ENCODE measurements at places on chromosomes 4 and X.

GRCh38 chr4:15836362-15836761, 58.2 kb downstream of the CD38 start:
- no peak for DNase-seq

GRCh38 chr4:67366311-67366861, 178.9 kb downstream of the CENPC start:
- DNase-seq, result no peak

DNA sequence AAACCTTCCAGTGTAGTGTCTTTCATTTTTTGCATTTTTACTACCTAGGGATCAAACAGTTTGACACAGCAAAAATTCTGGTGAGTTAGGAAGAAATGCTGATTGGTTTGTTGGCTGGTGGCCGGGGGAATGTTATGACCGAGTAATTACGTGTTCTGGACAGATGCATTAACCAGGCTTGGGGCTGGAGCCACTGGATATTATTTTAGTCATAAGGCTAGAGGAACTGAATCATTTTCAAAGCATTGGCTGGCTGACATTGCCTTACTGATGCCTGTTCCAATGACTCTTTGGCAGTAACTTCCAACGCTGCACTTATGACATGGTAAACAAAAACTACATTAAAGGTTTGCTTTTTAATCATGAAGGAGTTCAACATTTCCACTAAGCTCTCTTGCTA, 84.6 kb downstream of the FBXO8 start:
- peak; percentile 50 for DNase-seq

- no peak for DNase-seq
Measured at GRCh38 chr4:106659371-106659770, 290.8 kb upstream of the GIMD1 start.

GRCh38 chr4:26084414-26084813, 170.4 kb downstream of the SMIM20 start:
- DNase-seq, result no peak

DNA sequence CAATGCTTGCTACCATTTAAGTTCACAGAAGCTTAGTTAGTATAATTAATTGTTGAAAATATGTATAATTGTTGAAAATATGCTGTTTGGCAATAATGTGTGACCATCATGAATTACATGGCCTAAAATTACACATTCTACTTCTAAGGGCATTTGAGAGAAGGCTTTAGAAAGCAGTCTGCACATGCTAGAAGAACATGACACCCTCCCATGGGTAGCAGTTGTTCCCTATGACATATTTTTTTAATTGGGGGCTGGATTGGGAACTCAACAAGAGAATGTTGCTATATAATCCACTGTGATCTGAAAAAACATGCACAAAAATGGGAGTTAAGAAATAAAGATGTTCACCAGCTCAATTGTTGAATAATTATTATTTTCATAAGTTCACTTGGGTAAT, 331.4 kb downstream of the ARHGAP24 start:
- DNase-seq, result no peak

- no peak for DNase-seq
Measured at GRCh38 chrX:150577174-150577573, 8.8 kb downstream of the MTM1 start.

- DNase-seq, result no peak
Measured at GRCh38 chr4:76198411-76199237, 15.0 kb downstream of the SCARB2 start.

DNA sequence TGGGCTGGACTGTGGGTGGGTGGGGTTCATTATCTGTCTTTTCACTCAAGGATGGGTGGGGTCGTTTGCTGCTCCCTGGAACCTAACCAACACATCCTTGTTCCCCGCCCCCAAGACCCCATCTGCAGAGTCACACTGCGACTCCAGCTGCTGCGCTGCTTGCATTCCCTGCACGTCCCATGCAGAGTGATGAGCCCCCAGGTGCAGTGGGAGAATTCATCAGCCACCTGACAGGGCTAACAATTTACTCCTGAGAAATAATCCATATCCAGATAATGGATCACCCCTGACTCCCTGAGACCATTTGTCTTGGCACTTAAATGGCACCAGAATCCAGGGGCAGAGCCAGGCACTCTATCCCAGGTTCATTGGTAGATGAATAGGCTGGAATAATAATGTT, 12.4 kb upstream of the ARHGAP36 start:
- DNase-seq, result no peak

DNA sequence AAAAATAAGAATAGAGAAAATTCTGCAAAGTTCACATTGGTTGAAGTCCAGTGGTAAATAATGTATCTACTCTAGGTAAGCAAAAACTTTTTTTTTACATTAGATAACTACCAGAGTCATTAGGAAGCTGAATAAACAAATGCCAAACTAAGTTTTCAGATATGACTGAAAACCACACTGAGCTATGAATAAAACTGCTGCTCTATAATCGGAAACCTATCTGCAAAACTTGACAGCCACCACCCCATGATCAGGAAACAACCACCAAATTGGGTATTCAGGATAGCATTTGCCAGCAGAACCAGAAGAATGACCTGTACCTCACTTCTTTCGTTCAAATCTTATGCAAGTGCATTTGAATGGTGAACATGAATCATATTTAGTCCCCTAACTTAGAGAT, 173.0 kb upstream of the TET2 start:
- DNase-seq, result no peak

DNA sequence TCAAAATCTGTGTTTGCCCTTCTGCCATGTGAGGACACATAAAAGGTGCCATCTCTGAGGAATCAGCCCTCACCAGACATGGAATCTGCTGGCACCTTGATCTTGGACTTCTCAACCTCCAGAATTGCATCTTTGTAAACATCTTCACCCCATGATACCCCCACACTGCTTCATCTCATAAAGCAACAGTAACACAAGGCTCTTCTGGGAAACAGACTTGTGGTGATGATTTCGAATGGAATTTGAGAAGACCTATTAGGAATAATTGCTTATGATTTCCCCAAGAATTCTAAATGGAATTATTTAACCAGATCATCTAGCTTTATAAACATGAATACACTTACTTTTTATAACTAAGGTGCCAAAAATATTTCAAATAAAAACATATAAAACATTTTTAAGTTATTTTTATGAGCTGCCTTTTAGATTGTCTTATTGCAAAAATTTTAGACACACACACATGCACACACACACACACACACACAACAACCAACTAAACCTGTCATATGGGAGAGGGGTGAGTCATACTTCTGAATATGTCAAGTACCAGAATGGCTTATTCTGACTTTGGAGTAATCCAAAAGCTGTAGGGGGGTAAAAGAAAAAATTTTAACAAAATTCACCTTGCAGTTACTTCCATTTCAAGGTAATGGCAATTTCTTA, 82.0 kb downstream of the USP46 start:
- DNase-seq, result peak; percentile 14

- no peak for DNase-seq
Measured at GRCh38 chrX:12871257-12871656, 4.4 kb downstream of the TLR7 start.

- no peak for DNase-seq
Measured at GRCh38 chrX:11579636-11580600, 85.8 kb downstream of the ARHGAP6 start.

- DNase-seq, result no peak
Measured at GRCh38 chr4:82268826-82269193, 105.0 kb downstream of the HNRNPD start.

- no peak for DNase-seq
Measured at GRCh38 chr4:8279321-8280157, 10.0 kb downstream of the HTRA3 start.

GRCh38 chr4:159390648-159391047, 287.8 kb downstream of the RAPGEF2 start:
- peak; percentile 36 for DNase-seq

GRCh38 chrX:20373063-20373462, 106.4 kb upstream of the RPS6KA3 start:
- no peak for DNase-seq

DNA sequence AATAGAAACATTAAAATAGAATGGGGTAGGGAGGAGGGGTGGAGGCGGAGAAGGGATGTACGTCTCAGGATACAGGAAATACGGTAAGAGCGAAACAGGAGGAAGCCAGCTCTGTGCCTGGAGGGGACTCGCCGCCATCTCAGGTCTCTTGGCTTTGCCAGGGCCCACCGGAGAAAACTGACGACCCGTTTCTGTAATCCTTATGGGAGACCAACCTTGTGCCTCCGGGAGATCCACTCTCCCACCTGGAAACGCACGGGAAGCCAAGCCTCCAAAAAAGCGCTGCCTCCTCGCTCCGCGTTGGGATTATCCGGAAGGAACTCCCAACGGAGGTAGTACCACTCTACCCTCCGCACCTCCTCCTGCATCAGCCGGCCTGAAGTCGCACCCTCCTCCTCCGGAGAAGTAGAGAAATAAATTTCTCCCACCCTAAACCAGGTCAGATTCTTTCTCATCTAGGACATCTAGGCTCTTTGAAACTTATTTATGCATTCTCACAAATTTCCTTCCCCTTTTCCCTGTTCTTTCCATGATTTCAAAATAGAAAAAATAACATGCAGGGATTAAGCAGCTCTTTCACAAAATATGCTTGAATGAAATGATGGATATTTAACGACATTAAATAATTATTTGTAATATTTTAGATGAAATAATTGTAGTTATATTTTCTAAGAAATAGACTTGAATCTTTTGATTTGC, at the start of gene NBDY:
Gene NBDY (plus strand): TSS at position 92 of the 699 bp plus-strand sequence. CDS start 111 bp downstream, at position 203.
- DNase-seq, result no peak

DNA sequence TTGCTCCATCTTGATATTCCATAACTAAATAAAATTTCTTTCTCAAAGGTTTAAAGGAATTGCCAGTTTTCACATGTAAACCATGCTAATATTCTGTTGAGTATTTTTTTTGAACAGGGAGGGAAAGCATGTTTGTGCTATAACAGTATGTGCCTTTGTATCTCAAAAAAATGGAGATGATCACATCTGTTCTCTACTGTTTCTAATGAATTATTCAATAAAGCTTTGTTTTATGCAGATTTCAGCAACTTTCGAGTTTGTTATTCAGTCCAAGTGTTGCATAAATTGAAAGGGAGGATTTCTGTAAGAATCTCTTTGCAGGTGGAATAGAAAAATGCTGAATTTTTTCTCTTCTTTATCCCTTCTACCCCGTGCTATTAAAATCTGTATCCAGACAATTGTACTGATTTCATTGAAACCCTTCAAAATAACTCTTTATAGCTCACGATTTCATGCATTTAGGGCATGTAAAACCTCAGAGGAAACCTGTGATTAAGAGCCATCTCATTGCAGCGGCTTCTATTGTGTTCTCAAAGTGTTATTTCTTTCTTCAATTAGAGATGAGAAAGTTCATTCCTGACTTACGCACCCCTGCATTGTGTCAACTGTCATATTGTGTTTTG, 42.1 kb downstream of the NEIL3 start:
- no peak for DNase-seq

GRCh38 chrX:31219174-31219573, 147.3 kb upstream of the FTHL17 start:
- DNase-seq, result no peak

GRCh38 chr4:93072292-93072691, 756.3 kb upstream of the ATOH1 start:
- DNase-seq, result no peak

DNA sequence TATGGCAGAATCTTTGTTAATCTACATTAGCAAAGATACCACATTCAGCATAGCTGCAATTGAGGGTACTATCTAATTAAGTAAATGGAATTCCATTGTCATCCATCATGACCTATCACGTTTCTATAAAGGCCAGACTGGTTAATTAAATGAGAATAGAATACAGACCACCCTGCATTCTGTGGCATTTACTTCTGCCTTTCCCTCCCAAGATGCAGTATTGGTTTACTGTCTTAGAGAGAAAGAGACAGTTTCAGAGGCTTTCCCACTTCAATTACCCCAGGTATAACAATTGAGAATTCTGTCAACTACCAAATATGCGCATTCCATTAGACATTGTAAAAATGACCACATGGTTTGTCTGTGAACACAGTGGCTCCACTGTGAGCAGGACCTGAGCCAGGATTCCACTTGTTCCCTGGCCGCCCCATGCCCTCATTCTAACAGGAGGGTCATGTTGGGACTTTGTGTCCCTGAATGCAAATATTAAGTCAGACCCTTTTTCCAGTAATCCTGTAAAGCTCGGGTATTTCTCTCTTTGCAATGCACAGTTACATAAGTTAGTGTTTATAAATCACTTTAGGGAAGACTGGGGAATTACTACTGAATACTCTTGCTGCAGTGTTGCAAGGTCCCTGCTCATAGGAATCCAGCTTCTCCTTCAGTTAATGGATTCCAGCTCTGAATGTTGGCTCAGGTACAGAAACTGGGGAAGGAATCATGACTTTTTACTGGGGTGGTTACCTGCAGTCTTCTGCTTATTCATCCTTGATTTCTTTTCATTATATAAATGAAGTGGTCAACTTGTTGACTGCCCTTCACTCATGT, 261.0 kb downstream of the PDGFC start:
- DNase-seq, result peak; percentile 43

- DNase-seq, result no peak
Measured at GRCh38 chr4:32775049-32775448, 2054.9 kb downstream of the PCDH7 start.

DNA sequence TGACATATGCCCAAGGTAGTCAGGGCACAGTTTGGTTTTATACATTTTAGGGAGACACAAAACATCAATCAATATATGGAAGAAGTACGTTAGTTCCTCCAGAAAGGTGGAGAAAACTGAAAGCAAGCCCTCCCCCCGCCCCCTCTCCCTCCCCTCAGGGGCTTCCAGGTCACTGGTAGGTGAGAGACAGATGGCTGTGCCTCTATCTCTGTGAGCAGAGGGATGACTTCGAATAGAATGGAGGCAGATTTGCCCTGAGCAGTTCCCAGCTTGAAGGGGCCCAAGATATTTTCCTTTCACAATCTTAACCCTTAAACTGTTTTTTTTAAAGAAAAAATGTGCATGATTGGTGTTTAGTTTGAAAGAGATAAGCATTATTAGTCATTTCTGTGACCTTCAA, 114.0 kb downstream of the PCDH10 start:
- DNase-seq, result no peak

GRCh38 chr4:38224850-38225249, 264.7 kb downstream of the PTTG2 start:
- no peak for DNase-seq

- no peak for DNase-seq
Measured at GRCh38 chr4:4386296-4386735, 586 bp upstream of the NSG1 start.

GRCh38 chr4:140995058-140995457, 138.2 kb downstream of the RNF150 start:
- no peak for DNase-seq

GRCh38 chrX:100874325-100874724, at the start of gene NOX1:
Gene NOX1, minus strand, starts transcription at chrX:100874359. Its CDS starts 220 bp downstream, at chrX:100874139.
- DNase-seq, result no peak

DNA sequence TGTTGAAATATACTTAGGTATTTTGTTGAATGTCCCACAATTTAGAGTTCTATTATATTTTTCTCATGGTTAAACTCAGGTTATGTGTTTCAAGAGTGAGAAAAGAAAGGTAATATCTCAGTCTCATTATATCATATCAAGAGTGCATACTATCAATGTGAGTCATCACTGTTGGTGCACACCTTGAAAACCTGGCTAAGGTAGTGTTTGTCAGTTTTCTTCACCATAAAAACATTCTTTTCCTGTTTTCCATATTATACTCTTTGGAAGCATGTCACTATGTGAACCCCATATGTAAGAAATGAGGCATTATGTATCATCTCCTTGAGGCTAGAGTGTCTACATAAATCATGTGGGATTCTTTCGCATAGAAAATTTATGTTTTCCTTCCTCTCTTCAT, 307.6 kb upstream of the CTSO start:
- no peak for DNase-seq

All from GM04503 (cell line).